Upper lobe of left lung (tissue), 6 donors: ENCODE measurements at places on chromosomes 1 and 21. TPM values are rescaled to one million over a fixed set of nuclear protein-coding genes. Genes with fewer than 3 reads are reported as not detected.
A peak's percentile ranks its signal among the peaks of the same experiment; 100 is the strongest.

- peak; percentile 46 for DNase-seq
These were observed 163.5 kb upstream of the RUNX1 start for GRCh38 chr21:35212393-35213127.

DNA sequence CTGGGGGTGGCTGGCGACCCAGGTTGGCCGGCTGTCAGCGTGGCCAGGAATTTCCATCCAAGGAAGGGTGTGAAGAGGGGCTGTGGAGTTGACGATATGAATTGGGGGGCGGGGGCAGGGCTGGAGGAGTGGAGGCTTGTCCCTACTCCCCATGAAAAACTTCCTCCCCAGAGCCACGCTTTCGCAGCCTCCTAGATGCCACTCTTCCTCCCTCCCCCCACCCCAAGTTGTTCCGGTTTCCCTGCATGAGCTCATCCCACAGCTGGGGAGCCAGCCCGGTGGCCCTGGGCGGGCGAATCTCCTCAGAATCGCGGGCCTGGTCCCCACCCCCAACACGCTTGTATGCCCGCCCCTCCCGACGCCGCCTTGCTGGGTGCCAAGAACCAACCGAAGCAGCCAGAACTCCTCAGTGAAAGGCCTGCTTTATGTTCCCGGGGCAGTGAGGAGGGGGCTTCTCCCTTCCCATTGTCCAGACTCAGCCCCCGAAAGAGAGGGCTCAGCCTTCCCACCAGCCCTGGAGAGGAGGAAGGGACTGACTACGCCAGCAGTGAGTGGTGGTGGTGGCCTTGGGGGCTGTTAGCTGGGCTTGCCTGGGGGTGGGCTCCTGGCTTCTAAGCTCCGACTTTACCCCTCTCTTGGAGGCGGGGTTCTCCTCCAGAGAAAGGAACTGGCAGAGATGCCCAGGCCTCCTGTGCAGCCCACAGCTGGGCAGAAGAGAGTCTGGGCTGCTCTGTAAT, 1.8 kb upstream of the CSMD2 start:
- peak; percentile 65 for DNase-seq

- no peak for DNase-seq
These were observed 263.3 kb downstream of the MRPL39 start for GRCh38 chr21:25343774-25344545.

Gene FCER1A
- total RNA-seq = 2.6 TPM

Gene GUCA2A
- total RNA-seq = not detected

Gene OR2L5
- total RNA-seq = not detected

Gene LEMD1
- not detected for total RNA-seq
